ENCODE measurements at places on chromosomes 3 and 15.

- peak; percentile 25 for DNase-seq
Observed at GRCh38 chr3:196988241-196989029, 19.8 kb upstream of the PIGZ start.

DNA sequence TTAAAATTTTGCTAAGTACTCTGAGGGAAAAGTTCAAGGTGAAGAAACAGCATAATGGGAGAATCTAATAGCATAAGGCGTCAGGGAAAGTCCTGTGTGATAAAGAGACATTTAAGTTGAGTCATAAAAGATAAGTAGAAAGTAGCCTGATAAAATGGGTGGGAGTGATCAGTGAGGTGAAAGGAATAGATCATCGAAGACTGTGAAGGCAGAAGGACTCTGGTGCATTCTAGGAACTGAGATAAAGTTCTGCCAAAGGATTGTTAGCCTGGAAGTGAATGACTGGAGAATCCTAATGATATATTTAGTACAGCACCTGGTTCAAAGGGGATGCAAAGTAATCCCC is 149.9 kb downstream of the CFAP20DC start:
- DNase-seq: no peak

GRCh38 chr3:3699407-3699806 is 99.8 kb upstream of the LRRN1 start:
- DNase-seq: no peak

DNA sequence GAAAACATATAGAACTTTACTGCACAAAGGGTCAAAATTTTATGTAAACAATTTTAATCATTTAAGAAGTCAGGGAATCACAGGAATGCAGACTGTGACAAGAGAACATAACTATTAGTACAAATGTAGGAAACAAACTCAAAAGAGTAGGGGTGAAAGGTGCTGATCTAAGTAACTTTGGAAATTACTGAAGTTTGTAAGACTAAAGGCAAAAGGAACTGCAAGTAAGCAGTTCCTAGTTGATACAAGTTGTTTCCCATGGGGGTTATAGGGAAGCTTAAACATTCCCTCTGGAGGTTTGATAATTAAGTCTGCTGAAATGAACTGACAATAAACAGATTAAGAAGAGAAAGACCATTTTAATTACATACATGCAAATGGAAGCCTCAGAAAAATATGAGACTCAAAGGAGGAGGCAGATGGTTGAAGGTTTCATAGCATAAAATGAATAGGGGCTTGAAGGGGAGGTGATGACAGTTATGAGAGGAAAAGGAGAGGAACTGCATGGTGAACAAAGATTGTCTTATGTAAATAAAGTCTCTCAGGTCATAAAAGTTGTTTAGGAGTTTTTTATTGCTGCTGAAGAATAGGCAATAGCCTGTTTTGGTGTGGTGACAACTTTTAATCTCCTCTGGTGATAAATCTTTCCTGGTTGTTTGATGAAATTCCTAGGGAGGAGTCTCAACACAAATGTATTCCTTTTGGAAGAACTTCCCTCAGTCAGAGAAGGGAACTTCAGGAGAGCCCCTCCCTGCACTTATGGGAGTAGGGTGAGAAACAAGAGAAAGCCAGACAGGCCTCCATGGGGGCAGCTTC is 17.1 kb downstream of the SETMAR start:
- no peak for DNase-seq

DNA sequence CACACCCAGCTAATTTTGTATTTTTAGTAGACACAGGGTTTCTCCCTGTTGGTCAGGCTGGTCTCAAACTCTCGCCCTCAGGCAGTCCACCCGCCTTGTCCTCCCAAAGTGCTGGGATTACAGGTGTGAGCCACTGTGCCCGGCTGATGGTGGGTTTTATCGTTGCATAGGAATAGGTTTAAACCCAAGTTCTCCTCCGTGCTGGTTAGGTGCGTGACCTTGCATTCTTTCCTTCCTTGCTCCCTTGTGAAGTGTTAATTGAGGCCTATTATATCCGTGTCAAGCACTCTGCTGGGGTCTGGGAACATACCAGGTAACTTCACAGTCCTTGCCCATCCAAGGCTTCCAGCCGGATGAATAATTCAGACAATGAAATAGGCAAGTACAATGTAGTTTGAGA is 19.3 kb upstream of the ETV5 start:
- DNase-seq: no peak

Measured in EL (cell line).